ENCODE measurements at places on chromosomes 11 and 22.

DNA sequence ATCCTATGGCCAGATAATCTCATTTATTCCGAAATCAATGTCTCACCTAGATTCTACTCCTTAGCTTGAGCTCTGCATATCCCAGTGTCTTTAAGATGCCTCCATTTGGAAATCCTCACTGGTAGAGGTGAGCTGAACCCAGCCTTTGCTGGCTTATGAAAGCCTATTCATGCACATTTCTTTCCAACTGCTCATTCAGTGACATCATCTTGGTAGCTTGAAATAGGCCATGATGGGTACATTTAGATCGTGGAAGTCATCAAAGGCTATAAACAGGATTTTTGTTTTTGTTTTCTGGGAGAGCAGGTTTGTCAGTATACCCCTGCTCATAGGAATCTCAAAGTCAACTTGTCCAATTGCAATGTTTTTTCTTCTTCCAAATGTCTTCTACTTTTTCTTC, 6.0 kb downstream of the NXPE1 start:
- no peak for DNase-seq

DNA sequence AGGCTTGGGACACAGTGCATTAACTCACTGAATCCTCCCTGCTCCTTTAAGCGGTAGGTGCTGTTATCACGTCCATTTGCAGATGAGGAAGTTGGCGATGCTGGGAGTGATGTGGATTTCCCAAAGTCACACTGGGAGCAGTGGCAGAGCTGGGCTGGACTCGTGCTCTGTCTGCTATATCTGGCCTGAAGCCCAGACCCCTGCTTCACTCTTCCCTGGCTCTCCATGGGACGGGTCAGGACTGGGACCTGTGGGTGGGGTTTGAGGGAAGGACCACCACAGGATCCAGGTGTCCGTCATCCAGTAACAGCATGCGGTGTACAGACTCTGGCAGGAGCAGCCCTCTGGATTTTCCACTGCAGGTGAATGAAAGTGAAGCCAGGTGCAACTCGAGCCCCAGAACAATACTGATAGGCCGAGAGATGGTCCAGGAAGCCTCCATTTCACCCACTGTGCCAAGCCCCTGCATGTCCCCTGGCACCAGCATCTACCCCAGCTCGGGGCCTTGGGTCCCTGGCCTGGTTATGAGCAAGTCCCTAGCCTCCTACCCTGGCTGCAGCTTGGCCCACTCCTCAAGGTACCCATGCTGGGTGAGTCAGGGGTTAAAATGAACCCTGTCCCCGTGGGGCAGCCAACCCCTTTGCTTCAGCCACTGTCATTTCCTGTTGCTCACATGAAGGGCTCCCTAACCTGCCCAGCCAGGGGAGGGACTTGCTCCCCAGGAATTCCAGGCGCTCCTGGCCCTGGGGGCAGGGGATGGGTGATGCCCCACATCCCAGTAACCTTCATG, 4.2 kb downstream of the USP2 start:
- no peak for DNase-seq

DNA sequence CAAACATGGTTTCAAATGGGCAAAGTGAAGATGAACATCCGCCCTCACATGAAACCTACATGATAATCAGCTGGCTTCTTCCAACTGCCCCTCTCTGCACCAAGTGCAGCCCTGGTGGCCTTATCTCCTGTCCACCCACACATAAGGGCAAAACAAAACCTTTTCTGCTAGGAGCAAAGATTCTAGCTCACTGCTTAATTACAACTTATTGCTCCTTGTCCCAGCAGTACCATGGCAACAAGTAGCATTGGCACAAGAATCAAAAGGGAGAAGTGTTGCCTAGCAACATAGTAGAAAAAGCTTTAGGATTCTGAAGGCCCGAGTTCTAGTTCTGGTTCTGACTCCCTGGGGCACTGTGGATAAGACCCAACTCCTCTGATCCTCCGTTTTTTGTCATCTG, 68.7 kb upstream of the BMAL1 start:
- no peak for DNase-seq

GRCh38 chr11:40062616-40063015, 1396.8 kb downstream of the LRRC4C start:
- no peak for DNase-seq

DNA sequence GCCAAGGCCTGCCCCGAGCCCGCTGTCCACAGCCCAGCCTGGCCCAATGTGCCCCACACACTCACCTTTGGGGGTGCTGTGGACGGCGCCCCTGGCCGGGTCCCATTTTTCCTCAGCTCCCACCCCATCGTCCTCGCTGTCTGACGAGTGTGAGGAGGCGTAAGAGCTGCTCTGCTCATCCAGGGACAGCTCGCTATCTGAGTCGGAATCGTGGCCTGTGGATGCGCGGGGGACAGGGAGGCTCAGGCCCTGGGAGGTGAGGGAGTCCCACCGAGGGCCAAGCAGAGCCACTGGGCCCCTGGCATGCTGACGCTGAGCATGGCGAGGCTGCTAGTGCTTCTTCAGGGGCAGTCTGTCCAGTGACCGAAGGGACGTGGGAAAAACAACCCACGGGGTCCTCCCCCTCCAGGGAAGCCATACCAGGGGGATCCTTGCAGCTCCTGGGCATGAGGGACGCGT, 29.7 kb downstream of the TRMU start:
- DNase-seq: no peak

- no peak for DNase-seq
Measured at GRCh38 chr11:19251577-19251976, 10.8 kb upstream of the E2F8 start.

- no peak for DNase-seq
Measured at GRCh38 chr22:39651053-39651996, 80.8 kb downstream of the CACNA1I start.

DNA sequence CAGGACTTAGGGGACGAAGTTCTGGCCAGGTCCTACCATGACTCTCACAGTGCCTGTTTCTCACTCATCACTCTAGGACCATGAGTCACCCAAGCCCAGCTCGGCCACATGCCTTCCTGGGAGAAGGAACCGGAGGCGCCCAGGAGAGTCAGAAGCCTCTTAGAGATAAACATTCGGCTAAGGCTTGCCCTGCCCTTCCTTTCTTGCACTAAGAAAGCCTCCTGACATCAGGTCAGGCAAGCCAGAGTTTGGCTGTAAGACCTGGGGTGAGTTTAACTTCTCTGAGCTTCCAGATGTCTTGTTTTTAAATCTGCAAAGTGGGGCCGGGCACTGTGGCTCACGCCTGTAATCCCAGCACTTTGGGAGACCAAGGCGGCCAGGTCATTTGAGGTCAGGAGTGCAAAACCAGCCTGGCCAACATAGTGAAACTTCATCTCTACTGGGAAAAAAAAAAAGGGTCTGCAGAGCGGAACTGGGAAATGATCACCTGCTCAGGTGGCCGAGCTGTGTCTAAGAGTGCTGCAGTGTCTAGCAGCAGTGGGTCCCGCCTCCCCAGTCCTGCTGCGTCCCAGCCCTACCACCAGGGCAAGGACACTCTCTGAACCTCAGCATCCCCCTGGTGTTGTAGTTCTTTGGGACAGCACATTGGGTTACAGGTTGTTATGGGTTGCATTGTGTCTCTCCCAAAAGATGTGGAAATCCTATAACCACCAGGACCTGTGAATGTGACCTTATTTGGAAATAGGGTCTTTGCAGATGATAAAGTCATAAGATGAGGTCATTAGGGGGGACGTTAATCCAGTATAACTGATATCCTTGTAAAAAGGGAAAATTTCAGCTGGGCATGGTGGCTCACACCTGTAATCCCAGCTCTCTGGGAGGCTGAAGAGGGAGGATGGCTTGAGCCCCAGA, 1.8 kb upstream of the CARS1 start:
- DNase-seq: peak; percentile 63

Measured in HFF-Myc (cell line).